ENCODE measurements at places on chromosomes 12 and 14. TPM values are rescaled to one million over a fixed set of nuclear protein-coding genes. Genes with fewer than 3 reads are reported as not detected.
A peak's percentile ranks its signal among the peaks of the same experiment; 100 is the strongest.

The KLHL33 gene
- total RNA-seq: not detected

- DNase-seq: no peak
Observed at GRCh38 chr12:52338241-52338960, 17.2 kb upstream of the KRT83 start.

DNA sequence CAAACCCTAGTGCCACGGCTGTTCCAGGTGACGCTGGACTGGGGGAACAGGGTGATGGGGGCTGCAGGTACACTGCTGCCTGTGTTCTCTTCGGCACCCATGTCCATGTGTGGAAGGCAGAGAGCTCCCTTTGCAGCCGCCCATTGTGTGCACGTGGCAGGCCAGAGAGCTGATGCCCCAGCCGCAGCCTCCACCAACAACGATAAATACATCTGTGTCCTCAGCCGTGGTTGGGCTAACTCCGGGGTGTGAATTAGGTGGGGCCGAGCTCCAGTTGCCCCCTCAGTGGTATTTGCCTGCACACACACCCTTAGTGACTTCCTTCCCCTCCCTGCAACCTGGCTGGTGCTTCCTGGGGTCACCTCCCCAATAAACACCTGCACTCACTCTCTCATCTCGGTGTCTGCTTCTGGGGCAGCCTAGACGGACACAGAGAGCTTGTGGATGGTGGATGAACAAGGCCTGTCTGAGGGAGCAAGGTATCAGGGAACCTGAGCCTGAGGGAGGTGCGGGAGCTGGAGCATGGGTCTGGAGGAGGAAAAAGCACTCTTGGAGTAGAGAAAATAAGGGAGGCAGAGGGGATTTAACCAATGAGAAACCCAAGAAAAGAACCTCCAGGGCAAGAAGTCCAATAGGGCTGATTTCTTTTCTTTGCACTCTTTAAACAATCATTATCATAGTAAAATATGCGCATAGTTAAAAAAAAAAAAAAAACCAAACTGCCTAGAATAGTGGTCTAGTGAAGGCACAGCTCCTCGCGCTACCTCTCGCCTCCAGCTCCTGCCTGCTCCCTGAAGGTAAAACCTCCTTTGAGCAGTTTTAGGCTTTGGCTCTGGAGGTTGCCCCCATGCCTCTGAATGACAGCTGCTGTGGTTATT, 112.6 kb downstream of the ZNF664 start:
- DNase-seq: no peak

The PIWIL1 gene
- total RNA-seq: not detected

DNA sequence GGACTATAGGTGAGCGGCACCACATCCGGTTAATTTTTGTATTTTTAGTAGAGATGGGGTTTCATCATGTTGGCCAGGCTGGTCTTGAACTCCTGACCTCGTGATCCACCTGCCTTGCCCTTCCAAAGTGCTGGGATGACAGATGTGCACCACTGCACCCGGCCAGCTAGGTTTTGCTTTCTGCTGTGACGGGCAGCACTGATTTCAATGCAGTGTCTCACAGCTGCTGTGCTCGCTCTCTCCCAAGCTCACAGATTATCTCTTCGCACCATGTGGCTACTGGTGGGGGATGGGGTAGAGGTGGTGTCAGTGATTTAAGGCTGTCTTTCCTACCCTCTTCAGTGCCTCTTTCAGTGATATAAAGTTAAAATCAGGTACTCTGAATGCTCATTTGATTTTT, 909.1 kb downstream of the TRHDE start:
- no peak for DNase-seq

DNA sequence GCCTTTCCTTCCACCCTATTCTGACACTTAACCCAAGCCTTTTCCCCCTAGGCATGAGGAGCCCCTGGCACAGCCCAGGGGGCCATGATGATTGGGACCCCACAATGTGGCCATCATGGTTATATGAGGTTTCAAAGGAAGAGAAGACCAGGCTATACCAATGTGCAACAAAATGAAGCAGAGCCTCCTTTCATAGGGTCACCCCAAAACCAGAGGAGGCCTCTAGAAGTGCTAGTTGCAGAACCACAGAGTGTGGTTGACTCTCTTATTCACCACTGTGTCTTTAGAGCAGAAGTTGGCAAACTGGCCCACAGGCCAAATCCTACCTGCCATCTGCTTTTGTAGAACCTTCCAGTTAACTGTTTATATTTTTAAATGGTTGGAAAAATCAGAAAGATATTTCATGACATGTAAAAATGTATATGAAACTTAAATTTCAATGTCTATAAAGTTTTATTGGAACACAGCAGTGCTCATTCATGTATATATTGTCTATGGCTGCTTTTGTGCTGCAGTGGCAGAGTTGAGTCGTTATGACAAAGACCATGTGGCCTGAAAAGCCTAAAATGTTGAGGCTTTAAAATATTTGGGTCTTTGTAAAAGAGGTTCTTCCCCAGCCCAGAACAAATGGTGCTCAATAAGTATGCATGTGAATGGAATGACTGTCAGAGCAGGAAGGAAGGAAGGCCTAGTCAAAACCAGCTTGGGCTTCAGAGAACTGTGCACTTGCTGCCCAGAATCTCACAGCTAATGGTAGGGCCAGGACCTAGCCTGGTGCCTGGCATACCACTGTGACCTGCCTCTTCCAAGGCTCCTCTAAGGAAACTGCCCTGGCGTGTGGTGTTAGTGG, 49.2 kb downstream of the SUSD6 start:
- DNase-seq: no peak

- no peak for DNase-seq
Observed at GRCh38 chr14:65195042-65195719, 92.9 kb upstream of the MAX start.

GRCh38 chr12:49618576-49618975, 4.8 kb upstream of the PRPF40B start:
- no peak for DNase-seq

The RD3L gene
- not detected for total RNA-seq

The GLIPR1L1 gene
- not detected for total RNA-seq

DNA sequence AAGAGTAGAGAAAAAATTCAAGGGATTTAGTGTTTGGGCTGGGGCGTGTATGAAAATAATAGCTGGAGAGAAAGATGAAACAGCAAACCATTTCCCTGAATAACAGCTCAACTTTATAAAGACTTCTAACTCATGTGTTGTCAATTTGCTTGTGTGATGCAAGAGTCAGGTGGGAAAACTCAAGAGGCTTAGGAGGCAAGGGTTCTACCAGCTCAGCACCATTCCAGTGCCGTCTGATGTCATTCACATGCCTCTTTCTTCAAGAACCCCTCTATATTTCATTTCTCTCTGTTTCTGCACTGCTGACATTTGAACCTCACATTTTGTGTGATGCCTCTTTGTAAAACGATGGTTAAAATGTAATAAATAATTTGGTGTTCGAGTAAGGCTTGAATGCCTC, 192.2 kb downstream of the PRKD1 start:
- DNase-seq: no peak

The TPH2 gene
- total RNA-seq: not detected

The KCNJ8 gene
- total RNA-seq: not detected

DNA sequence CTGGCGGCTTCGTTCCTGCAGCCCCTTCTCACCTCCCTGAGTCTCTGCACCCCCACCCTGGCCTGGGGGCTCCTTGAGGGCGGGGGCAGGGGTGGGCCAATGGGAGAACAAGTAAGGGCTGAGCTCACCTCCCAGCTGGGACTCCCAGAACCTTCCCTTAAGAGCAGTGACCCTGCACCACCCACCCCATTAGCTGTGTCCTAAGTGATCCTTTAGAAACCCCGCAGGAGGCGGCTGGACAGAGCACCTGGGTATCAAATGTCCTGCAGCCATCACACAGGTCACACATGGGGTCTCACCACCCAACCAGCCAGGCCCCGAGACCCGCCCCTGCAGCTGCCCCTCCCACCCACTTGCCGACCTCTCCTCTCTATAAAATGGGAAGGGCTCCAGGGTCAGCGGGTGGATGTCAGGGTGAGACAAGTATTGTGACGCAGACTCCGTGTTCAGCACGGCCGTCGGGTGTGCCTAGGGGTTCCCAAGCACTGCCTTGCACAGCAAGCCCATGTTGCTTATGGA, 151.2 kb upstream of the C14orf180 start:
- no peak for DNase-seq

- DNase-seq: peak; percentile 71
Observed at GRCh38 chr14:20662968-20663732, 21.2 kb upstream of the RNASE4 start.

The SLC17A8 gene
- not detected for total RNA-seq

DNA sequence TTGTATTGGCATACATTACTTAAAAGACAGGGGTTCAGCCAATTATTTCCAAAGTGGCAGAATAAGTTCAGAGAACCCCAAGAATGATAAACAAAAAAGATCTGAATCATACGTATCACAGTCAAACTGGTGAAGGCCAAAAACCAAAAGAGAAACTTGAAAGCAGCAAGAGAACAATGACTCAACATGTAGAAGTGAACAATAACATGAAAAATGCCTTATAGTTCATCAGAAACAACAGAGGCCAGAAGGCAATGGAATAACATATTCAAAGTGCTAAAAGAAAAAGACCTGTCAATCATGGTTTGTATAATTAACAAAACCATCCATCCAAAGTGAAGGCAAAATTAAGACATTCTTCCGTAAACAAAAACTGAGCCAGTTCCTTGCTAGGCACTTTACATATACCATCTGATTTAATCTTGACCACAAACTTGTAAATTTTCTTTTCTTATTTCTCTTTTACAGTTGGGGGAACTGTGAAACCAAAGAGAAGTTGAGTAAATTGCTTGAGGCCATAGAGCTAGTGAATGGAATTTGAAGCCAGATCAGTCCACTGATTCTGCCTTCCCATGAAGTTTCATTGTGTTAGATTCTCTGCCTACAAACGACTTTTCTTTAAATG, 232.1 kb upstream of the SEL1L start:
- DNase-seq: no peak

DNA sequence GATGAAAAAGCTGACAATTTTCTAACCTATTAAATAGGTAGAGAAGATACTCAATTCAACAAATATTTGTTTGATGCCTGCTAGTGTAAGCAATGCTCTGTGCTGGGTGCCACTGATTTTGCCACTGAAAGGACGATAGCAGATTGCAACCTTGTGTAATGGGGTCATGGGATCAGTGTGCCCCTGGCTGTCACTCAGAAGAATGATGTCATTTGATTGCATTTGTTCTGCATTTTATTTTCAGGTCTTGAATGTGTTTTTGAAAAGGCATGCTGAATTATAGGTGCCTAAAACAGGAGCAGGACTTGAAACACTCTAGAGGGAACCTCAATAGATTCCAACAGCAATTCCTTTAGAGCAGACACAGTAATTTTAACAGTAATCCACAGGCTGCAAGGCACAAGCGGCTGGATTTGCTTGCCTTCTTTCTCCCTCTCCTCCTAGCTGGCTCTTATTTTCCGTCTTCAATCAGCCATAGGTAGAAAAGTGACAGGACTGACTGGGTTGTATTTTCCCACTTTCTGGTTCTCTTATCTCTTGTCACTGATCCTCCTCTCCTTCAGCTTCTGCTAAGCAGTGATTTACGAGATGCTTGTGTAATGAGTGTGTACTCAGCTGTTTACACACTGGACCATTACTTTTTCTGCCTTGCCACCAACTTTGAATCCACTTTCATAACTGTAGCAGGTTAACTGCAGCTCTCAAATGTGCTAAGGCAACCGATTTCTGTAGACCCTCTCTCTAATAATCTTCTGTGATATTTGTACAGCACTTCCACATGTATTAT, 4.1 kb downstream of the PLXNC1 start:
- no peak for DNase-seq

GRCh38 chr12:104596898-104597843, 140.4 kb downstream of the CHST11 start:
- DNase-seq: no peak

The COQ6 gene
- 19.9 TPM for total RNA-seq

DNA sequence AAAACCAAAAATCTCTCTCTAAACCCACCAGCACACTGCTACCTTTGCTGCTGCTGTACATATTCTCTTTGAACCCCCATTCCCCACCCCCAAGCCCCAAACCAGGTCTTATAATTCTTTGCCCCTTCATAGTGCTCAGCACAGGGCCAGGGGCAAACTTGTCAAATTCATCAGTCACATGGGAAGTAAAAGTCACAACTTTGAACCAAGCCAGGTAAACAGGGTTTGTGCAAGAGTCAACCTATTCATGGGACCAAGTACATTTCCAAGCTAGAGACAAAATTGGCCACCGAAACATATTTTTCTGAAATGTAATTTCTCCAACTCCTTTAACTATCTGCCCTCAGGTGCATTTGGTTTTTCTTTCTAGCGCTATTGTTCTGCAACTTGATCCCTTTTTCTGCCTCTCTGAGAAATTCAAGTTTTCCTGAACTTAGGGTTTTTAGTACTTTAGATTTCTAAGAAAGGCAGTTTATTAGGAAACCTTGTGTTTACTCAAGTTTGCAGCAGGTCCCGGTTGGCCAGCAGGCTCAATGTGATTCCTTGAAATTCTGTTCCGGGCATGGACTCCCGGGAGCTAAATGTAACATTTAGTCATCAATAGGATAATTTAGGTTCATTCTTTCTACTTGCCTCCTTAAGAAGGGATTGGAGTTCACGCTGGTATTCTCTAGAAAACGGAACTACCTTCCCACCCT, 230.5 kb downstream of the EFCAB11 start:
- no peak for DNase-seq

- no peak for DNase-seq
Observed at GRCh38 chr12:97595936-97596335, 133.3 kb downstream of the RMST start.

DNA sequence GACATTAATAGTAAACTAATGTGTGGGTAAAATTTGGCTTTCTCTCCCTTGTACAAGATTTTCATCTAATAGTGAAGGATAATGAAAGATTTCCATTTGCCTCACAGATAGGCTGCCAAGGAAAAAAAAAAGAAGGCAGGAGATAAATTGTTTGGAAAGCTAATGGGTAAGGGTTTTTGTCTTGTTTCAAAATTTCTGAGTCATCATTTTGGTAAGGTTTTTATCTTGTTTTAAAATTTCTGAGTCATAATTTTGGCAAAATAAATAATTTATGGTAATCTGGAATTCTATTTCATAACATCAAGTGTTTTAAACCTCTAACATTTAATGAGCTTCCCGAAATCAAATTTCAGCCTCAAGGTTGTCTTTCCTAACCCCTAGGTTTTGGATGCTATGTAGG, 1035.7 kb upstream of the FBXO33 start:
- DNase-seq: no peak

DNA sequence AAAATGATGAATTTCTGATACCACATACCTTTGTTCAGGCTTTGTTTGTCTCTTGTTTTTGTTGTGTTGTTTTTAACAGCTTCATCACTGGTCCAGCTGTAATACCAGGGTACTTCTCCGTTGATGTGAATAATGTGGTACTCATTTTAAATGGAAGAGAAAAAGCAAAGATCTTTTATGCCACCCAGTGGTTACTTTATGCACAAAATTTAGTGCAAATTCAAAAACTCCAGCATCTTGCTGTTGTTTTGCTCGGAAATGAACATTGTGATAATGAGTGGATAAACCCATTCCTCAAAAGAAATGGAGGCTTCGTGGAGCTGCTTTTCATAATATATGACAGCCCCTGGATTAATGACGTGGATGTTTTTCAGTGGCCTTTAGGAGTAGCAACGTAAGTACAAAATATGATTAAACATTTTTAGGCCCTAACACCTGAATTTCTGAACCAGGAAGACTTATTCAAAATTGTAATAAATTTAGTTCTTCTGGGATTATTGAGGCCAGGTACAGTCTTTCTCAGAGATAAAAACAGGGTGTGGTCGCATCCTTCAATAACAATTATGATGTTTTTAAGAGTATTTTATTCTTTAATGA, 22.4 kb downstream of the RXYLT1 start:
- DNase-seq: peak; percentile 22

All from A172 (cell line).